Effector CD4-positive, alpha-beta T cell (primary cell): ENCODE measurements at places on chromosomes 3 and 15.

DNA sequence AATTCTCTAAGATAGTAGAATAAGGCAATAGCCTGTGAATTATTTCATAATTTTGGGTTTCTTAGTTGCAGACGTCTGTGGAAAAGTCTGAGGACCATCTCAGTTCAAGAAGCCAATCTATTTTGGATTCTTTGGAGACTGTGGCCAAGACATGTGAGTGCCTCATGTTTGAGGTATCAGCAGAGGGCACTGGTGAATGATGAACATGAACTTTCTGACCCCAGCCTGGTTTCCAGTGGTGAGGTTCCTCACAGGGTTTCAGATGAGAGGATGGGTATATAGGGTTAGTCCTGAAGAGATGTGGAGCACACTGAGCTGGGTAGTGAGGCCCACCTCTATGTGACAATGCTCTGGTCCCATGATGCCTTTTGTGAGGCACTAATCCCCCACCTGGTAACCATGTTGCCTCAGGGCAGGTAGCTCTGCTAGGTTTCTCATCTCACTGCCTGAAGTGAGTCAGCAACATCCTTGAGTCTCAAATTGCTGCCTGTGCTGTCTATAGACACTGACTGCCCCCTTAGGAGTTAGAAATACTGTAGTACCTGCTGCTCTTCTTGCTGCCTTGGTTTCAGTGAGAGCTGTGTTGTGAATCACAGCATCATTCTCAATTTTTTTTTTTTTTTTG lies 32.3 kb downstream of the C3orf62 start:
- no peak for DNase-seq

GRCh38 chr3:35789042-35789831 lies 149.9 kb downstream of the ARPP21 start:
- no peak for DNase-seq

DNA sequence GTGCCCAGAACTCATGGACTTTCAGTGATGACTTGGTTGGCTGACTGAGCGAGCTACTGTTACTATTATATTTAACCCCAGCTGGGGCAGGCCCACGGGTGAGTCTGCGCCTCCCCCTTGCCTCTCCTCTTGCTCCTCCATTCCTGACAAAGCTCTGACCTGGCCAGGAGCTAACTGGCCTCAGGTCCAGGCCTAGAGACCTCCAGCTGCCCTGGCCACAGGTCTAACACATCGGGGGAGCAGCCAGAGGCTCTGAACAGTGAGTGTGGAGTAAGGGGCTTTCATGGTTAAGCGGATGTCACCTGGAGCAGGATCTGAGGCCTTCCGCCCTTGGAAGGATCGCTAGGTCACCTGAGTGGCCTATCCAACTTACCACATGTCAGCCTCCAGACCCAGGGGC lies 96.3 kb upstream of the HERC1 start:
- no peak for DNase-seq

DNA sequence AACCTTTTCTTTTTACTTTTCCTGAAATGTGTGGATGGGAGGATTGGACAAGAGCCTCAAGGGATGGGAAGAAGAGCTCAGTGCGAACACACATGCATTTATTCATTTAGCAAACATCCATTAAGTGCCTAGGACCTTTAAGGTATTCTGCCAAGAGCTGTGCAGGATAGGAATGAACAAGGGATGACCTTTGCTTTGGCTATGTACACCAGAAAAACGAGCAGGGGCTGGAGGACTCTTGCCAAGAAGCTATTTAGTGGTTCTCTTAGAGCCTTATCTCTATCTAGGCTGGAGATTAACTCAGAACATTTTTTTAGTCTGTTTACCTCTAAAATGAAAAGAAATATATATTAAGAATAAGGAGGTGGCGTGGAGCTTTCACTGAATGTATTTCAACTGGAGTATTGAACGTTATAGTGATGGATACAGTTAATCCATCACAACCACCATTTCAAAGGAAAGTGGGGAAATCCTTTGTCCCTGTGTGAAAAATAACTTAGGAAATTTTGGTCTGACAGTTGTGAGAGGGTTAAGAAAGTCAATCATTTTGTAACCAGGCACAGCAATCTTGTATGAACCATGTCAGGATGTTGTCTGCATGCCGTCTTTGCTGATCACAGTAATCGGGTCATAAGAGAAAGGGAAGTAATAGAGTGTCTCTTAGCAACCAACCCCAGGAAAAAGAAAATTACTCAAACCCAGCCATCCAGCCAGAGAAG lies 279.0 kb downstream of the LPP start:
- no peak for DNase-seq

DNA sequence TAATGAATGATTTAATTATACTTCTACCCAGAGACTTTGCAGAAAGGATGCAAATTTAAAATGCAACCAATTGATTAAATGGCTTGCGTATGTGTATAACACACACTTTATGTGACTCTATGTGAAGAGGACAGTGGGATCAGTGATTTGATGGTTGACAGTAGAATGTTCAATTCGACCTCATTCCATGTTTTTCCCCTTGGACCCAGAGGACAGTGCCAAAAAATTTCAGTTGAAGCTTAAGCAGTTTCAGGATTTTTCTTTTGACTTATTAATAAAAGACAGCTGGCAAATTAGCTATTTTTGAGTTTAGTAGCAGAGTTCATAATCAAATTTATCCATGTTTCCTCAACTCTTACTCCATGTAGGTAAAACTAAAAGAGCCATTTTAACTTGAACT lies 742.4 kb upstream of the NR2F2 start:
- DNase-seq = no peak

DNA sequence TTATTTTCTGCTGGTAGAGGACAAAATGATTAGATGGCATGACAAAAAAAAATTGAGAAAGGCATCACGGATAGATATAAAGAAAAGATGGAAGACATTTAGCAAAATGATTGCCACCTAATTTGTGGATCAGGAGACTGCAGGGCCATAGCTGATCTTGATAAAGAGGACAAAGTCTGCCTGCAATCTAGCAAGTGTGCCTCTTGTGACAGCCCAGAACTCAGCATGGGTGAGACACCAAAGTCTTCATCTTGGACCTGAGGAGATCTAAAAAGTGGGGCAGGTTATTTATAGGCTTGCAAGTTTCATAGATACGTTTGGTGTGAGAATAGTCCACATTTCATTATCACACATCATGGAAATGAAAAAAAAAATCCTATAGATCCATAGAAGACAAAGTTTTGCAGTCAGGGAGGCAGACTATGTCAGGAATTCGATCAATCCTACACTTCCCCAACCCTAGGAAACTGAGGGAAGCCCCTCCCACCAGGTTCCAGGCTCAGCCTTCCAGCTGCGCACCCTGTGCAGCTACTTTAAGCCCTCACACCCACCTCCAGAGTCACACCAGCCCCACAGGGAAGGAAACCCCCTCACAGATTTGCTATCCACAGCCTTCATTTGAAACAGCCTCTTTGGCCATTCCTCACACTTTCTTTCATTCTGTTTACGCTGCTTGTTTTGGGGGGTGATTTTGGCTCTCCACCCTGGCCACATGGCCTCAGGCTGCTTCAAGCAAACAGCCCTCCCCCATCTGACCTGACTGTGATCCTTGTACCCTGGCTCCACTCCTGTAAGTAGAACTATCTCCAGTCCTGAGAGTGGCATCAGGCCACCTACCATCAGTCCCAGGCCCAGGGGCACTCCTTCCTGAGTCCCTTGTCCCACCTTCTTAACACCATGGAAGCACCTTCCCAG lies 28.1 kb upstream of the KLHL6 start:
- no peak for DNase-seq

DNA sequence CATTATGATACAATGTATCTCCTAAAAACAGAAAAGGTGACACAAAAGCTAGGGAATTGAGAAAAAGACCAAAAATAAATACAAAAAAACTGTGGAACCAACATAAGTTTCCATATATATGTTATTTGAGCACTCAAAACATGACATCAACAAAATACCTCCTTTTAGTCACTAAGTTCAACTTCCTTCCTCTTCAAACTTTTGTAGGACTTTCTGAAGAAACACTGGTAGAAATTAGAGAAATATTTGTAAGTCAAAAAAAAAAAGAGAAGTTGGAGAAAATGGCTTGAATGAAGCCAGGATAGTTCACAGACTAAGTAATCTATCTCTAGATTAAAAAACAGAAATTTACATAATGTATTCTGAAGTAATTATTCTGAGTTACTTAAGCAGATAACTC lies 208.4 kb upstream of the ALCAM start:
- no peak for DNase-seq

GRCh38 chr3:59862686-59863085 lies 812.9 kb upstream of the CFAP20DC start:
- no peak for DNase-seq

DNA sequence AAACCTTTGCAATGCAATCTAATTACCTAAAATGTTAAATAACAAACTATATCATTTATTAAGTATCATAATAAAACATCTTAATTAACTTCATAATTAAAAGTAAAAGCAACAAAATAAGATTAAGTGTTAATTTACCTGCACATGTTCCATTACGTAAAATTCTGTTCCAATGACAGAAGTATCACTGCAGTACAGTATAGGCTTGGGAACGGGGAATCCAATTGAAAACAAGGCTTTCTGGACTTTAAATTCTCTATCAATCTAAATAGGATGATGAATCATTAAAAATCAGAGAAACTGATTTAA lies 17.1 kb downstream of the ACAD11 start:
- DNase-seq = no peak

- no peak for DNase-seq
Observed at GRCh38 chr15:51837792-51838251, 8.4 kb downstream of the TMOD3 start.

GRCh38 chr3:18838758-18839157 lies 309.6 kb upstream of the KCNH8 start:
- no peak for DNase-seq

DNA sequence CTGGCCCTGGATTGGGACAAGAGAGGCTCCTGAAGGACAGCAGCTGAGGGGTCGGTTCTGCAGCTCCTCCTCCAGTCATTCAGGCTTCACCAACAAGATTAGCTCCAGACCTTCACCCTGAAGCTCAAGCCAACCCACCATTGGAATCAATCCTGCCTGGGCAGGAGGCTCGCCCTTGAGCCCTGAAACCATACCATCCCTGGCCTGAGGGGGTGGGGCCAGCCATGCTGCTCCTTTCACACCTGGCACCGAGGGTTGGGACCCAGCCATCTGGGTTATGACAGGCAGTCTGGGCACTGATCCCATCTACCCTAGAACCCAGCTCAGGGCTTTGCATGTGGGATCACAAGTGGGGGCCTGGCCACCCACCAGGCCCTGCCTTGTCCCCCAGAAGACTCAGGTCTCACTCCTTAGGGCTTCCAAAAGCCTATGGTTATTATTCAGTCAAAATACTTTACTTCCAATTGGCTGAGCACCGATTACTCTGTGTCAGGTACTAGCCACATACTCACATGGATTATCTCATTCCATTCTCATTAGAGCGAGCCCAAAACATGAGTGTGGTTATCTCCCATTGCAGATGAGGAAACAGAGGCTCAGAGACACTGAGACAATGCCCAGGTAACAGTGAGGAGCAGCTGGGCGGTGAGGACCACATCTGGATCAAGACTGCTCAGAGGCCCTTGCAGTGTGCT lies 3.1 kb downstream of the ABHD14B start:
- DNase-seq = no peak

DNA sequence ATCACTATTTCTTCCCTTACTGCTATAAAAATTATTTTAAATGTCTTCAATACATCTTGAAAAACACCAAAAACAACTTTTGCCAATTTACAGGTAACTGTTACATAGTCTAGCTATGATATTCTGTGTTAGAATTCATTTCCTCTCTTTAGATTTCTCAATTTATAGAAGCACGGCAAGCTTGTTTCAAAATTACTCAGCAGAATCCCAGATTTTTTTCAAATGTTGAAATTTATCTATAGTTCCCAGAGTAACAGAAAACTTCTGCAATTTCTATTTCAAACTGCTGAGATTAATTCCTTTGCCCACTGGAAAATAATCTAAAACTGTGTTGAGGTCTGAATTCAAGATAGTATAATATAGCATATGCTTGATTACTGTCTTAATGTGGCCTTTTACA lies 41.2 kb downstream of the CCPG1 start:
- no peak for DNase-seq

- no peak for DNase-seq
Observed at GRCh38 chr15:57604507-57604906, 12.8 kb downstream of the MYZAP start.

- DNase-seq = no peak
Observed at GRCh38 chr15:70264014-70264582, 166.4 kb upstream of the TLE3 start.

DNA sequence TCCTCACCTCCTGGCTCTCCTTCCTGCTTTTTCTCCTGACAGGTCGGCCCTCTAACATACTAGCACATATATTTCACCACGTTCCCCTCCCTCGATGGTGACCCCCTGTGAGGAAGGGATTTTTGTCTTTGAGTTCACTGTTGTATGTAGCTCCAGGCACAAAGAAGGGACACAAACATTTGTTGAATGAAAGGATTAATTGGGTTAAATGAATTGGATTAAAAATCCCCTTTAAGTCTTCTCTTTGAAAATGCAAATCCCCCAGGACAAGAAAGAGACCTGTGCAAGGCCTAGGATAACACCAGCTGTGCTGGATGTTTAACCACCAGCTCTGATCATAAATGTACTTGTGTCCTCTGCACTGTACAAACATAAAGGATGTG lies 3.3 kb downstream of the CALML4 start:
- no peak for DNase-seq

- no peak for DNase-seq
Observed at GRCh38 chr3:177460047-177460446, 262.8 kb upstream of the TBL1XR1 start.

- no peak for DNase-seq
Observed at GRCh38 chr3:133047980-133048379, 9.8 kb downstream of the TMEM108 start.

- DNase-seq = no peak
Observed at GRCh38 chr15:72825829-72826228, 42.3 kb upstream of the ADPGK start.

- DNase-seq = no peak
Observed at GRCh38 chr3:3666664-3667063, 132.6 kb upstream of the LRRN1 start.
